Hematopoietic multipotent progenitor cell (in vitro differentiated cells): ENCODE measurements at places on chromosomes 1 and 21.

- no peak for DNase-seq
Measured at GRCh38 chr1:231973830-231974229, 347.2 kb downstream of the DISC1 start.

GRCh38 chr1:53640701-53641075 lies 98.3 kb downstream of the GLIS1 start:
- no peak for DNase-seq

- no peak for DNase-seq
Measured at GRCh38 chr21:21114461-21114860, 116.3 kb downstream of the NCAM2 start.

- no peak for DNase-seq
Measured at GRCh38 chr1:205517288-205517687, 12.8 kb downstream of the CDK18 start.

- no peak for DNase-seq
Measured at GRCh38 chr1:187294421-187295201, 465.9 kb downstream of the PLA2G4A start.

DNA sequence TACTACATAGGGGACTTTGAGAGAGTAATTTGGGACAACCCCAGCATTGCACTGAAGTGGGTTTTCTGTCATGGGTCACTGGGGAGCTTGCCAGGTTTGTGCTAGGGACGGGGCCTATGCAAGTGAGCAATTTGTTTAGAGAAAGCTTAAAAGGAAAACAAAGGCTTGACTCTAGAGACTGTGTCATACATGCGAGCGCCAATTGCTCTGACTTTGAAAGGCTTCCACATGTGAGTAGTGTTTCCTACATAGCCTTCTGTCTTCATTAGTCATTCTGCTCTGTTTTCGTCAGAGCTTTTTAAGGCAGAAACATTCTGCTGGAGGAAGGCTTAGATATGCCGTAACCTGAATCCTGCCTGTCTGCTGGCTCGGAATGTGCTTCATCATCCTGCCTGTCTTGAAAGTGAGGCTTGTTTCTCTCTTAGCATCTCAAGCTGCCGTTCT lies 28.4 kb downstream of the TRIM45 start:
- no peak for DNase-seq

DNA sequence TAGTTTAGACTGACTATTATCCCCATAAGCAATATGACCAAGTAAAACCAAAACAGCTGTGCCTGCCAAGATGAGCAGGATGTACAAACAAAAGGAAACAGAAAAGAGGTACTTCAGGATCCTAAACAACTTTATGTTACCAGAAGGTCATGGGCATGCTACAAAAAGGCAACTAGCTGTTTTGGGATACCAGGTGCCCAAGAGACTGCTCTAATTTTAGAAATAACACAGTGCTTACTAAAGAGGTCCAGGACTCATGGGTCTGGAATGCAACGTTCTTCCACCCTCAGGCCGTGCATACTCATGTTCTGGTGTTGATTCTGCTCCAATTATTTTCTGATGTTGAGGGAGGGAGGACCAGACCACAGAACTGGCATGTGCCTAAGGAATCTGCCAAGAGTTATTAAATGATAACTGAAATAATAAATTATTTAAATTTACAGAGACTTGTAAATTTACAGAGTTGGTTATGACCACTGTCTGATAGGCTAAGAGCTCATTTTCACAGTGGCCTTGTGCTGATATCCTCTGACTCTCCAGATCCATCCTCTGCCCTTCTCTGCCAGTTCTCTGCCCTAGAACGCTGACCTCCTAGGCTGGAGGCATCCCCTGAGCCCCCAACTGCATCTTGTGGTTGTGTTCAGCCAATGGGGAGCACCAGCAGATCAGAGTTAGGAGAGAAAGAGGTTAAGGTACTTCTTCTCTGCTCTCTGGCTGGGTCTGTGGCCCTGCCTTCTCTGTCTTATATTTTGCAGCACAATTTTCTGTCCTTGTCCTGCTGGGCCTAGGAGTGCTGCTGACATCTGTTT lies 37.7 kb upstream of the BCL10 start:
- DNase-seq: no peak

- peak; percentile 64 for DNase-seq
Measured at GRCh38 chr21:44932408-44933181, 7.2 kb upstream of the SLX9 start.
